Glutamatergic neuron (in vitro differentiated cells): ENCODE measurements at places on chromosomes 1 and 21. TPM values are rescaled to one million over a fixed set of nuclear protein-coding genes. Genes with fewer than 3 reads are reported as not detected.

GRCh38 chr1:183543619-183544204, 46.5 kb downstream of the NCF2 start:
- DNase-seq, result no peak

GRCh38 chr1:245434280-245434679, 279.5 kb downstream of the KIF26B start:
- no peak for DNase-seq

DNA sequence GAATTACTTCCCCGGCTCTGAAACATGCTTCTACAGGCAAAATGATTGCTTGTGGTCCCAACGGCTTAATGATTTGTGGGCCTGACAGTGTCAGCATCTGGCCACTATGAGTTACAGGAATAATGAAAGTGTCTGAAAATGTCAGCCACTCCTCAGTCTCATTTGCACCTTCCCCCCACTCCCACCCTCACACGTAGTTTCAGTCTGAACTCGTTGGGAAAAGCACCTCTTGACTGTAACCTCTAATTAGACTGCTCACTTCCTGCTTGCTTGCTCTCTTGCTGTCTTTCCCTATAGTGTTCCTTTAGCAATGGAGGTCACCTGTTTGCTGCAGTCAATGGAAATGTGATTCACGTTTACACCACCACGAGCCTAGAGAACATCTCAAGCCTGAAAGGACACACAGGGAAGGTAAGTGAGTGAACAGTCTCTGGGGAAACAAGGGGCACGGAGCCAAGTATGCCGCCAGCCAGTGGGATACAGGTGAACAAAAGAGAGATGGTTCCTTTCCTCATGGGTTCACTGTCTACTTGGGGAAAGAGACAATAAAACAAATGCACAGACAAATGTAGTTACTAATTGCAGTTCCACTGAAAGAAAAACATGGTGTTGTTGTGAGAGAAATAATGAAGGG, 27.1 kb downstream of the CFAP57 start:
- DNase-seq, result no peak

DNA sequence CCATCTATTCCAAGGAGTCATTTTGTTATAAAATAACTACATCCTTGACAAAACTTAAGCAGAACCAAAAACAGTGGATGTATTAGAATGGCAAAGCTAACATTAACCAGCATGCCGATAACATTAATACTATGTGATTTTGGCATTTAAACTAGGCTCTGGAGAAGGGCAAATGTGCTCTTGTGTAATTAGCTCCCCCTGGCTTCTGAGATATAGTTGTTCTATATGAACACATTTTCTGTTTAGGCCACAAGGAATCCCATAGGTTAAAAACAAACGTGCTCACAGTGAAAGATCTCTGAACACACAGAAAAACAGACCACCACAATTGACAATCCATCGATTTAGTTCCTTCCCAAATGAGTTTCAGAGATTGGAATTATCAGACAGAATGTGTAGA, 57.4 kb upstream of the TARS2 start:
- DNase-seq, result no peak

- DNase-seq, result no peak
Observed at GRCh38 chr1:10498231-10498630, 23.5 kb downstream of the PEX14 start.

DNA sequence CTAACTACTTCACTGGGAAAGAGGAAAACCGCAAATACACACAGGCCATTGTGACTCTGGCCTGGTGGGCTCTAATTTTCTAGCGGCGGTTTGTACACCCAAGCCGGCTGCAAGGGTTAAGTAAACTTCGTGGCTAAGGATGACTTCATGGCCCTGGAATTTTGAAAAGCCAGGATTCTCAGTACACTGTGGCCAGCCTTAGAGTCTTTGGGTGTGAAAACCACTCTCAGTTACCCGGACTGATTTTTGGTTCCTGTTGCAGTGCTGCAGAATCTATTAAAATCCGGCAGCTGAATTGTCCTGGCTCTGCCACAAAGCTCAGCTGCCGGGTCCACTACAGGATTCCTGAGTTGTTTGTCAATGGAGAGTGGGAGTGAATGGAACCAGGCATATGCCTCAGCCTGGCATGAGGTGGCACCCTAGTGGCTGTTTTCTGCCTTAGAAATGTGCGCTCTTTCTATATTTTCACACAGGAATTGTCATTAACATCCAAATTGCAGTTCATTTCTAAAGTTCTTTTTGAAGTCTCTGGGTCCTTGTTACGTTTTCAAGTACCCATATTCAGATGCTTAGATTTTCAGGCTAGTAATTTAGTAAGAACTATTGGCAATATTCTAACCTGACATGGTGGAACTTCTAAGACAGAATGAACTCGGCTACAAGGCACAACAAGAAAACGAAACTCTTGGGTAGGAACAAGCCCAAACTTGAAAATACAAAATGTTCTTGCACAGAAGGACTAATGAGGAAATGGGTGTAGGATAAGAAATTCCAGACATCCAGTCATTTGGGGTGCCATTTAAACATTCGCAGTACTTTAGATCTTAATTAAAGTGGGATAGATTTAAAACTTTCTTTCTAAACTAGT, 255.9 kb downstream of the NFIA start:
- peak; percentile 22 for DNase-seq

GRCh38 chr1:63135801-63136200, 186.6 kb upstream of the FOXD3 start:
- DNase-seq, result no peak

DNA sequence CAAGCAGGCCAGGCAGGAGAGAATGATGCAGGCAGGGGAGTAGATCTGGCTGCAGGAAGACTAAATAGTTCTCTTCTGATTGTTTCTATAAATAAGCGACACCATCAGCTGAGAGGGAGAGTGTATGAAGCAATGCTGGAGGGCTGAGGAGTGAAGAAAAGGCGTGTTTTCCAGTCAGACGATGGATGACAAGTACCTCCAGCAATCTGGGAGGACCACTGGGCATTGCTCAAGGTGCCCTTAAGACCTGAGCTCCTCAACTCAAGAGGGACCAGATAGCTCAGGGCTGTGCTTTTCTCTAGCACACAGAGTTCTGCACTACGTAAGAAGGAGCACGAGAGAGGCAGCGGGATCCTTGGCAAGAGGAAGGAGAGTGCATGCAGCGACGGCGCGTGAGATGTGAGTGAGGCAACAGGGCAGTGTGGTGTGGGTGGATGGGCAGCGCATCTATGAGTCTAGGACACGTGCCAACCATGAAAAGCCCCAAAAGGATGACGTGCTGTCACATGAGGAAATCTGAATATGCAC, 36.0 kb downstream of the PABPC4 start:
- no peak for DNase-seq

Gene PRR9
- total RNA-seq, result not detected

Gene FCRL1
- not detected for total RNA-seq

Gene EPHA2
- 0.29 TPM for total RNA-seq

Gene MATN1
- 0.22 TPM for total RNA-seq

Gene RAB7B
- not detected for total RNA-seq

Gene DNAJC6
- total RNA-seq, result 54.6 TPM
